ENCODE measurements at places on chromosomes 12 and 14.

DNA sequence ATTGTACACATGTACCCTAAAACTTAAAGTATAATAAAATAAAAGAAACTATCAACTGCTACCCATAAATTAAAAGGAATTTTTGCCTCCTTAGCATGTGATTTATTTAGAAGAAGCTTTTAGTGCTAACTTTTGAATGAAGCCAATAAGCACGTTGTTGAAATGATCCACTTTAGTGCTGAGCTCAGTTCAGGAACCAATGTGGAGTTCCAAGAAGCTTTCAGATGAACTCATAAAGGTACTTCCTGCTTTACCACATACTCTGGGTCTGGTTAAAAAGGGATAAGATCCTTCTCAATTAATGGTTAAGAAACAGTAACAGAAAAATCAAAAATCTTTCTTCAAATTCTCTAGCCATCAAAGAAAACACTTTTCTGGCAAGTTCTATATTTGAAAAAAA lies 39.4 kb downstream of the TMTC1 start:
- no peak for DNase-seq

DNA sequence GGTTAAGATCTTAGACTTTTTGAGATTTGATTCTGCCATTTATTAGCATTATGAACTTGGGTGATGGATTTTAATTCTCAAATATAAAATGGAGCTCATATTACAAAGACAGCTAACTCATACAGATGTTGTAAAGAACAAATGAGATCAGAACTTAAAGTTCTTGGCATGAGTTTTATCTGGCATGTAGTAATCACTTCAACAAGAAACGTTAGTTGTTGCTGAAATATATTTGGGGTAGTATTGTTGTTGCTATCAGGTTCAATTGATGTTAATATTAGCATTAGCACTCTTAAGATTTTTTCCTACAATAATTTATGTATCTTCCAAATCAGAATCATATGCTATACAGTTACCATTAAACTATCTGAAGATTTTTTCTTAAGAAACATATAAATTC lies 71.0 kb downstream of the SLC6A15 start:
- no peak for DNase-seq

DNA sequence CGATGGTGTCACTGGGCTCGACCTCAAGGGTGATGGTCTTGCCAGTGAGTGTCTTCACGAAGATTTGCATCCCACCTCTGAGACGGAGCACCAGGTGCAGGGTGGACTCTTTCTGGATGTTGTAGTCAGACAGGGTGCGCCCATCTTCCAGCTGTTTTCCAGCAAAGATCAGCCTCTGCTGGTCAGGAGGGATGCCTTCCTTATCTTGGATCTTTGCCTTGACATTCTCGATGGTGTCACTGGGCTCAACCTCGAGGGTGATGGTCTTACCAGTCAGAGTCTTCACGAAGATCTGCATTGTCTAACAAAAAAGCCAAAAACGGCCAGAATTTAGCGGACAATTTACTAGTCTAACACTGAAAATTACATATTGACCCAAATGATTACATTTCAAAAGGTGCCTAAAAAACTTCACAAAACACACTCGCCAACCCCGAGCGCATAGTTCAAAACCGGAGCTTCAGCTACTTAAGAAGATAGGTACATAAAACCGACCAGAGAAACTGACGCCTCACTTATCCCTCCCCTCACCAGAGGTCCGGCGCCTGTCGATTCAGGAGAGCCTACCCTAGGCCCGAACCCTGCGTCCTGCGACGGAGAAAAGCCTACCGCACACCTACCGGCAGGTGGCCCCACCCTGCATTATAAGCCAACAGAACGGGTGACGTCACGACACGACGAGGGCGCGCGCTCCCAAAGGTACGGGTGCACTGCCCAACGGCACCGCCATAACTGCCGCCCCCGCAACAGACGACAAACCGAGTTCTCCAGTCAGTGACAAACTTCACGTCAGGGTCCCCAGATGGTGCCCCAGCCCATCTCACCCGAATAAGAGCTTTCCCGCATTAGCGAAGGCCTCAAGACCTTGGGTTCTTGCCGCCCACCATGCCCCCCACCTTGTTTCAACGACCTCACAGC lies 717 bp downstream of the UBC start:
- DNase-seq: peak; percentile 67

DNA sequence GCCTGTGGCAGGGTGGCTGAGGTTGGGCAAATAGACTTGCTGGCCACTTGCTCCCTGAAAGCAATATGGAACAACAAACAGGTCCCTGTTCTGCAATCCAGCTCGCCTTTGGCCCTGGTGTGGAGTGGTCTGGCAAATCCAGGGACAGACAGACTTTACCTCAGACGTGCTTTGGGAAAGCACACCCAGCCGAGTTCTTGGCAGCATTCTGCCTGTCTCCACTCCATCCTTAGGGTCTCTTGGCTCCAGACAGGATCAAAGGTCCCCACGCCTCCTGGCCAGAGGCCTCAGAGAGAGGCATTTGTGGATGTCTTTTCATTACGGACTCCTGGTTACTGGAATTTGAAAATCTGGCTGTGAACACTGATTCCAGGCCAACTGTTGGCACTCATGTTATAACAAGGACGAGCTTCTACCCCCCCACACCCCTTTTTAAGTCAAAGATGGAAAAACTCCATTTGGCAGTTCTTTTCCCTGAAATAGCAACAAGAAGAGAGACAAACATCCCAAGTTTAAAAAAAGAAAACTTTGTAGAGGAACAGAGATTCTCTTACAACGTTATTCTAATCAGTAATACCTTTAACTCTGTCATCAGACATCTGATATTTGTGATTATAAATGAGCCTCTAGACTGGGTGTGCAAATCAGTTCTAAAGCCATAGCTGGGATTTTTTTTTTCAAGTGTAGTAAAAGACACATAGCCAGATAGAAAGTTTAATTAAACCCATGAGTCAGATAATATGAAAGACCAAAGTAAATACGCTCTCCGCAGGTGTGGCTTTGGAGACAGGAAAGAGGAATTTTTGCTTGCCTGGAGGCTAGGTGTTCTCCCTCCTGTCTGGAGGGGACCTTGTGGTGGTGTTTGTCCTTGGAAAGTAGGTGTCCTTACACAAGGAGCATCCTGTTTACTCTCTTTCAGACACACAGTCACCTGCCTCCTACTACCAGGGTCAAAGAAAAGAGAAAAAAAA lies 60.7 kb downstream of the GALNT8 start:
- DNase-seq: no peak

DNA sequence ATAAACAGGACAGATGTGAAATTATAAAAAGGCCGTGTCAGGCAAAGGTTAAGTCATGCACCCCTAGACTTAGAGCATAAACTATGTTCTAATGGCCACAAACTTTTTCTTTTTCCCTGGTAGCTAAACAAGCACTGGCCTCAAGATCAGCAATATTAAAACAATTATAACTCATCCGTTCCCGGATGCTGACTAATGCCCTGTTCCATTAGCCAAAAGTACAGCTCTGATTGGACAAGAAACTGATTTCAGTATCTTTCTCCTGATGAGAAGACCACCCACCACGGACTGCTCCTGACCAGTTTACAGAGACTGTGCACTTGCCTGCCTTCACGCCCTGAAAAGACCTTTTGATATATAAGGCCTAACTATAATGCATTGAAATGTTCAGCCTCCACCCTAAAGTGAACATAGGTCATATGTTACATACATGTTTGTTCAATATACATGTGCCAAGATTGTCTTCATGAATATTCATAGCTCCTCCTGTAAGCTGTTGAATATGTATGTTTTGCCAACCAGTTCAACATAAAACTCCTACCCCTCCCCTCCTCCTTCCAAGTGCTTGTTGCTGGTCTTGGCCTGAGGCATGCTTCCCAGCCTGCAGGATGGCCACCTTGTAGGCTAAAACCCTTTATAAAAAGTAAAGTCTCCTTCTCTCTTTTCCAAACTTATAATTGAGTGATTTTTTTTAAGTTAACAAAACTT lies 162.0 kb downstream of the IPO8 start:
- DNase-seq: peak; percentile 1

- peak; percentile 75 for DNase-seq
Measured at GRCh38 chr14:71591929-71592328, 340.3 kb upstream of the RGS6 start.

- DNase-seq: peak; percentile 54
Measured at GRCh38 chr12:124768452-124769162, 95.1 kb downstream of the SCARB1 start.

GRCh38 chr12:2675776-2676175 lies 119.0 kb upstream of the FKBP4 start:
- no peak for DNase-seq

DNA sequence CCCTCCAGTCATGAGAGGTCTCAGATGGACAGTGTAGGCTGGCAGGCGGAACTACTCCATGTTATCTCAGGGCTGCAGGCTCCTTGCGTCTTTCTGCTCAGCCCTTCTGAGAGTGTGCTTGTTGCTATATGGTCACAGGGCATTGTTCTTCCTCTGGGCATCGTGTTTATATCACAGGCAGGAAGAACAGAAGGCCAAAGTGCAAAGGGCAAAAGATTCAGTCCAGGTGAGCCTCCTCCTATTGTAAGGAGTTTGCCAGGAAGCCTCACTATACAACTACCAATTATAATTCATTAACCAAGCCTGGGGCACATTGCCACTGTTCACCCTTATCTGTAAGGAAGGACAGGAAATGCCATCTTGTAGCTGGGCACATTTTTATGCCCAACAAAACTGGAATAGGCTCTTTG lies 195.5 kb upstream of the KITLG start:
- no peak for DNase-seq
